Mesothelial cell of epicardium (in vitro differentiated cells): ENCODE measurements at places on chromosomes 3 and 15. TPM values are rescaled to one million over a fixed set of nuclear protein-coding genes. Genes with fewer than 3 reads are reported as not detected.
A peak's percentile ranks its signal among the peaks of the same experiment; 100 is the strongest.

DNA sequence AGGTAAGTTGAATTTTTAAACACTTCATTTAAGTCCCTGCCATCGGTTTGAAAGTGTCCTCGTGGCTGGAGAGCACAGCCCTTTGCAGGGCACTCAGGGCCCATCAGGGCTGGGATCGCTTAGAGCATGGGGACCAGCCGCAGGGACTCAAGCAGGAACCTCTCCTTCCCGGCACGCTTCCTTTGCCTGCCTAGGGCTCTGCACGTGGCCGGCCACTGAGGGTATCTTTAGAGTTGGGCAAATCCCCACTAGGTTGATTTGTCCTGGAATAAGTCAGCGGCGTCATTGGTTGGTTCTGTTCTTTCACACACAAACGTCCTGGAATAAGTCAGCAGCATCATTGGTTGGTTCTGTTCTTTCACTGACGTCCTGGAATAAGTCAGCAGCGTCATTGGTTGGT is 131.6 kb downstream of the OCA2 start:
- DNase-seq = no peak

The MCF2L2 gene
- total RNA-seq = 2.0 to 3.4 TPM (median 3.1 TPM) in 3 replicates

- DNase-seq = no peak
Measured at GRCh38 chr15:88631464-88632028, 7.3 kb upstream of the ISG20 start.

The CD80 gene
- 0.18 to 0.38 TPM in 2 of 3 replicates, not detected in the other for total RNA-seq

The TEX55 gene
- not detected in 3 replicates for total RNA-seq

GRCh38 chr3:160226026-160226907 is 1.0 kb downstream of the C3orf80 start:
- peak; percentile 43 for DNase-seq

DNA sequence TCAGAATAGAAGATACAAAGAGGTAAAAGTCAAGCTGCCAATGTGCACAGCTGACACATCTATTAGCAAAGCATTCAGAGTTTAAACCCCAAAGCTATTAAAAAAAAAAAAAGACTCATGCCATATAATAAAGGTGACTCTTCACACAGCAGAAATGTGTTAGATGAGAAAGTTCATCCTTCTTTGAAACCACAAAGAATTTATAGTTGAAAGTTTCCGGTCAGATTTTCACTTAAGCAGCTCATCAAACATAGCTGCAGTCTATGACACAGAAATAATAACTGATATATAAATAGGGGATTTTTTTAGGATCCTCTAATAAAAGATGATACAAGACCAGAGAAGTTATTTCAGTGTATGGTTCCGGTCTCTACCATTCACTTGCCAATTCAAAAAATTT is 76.6 kb downstream of the WWTR1 start:
- DNase-seq = no peak

GRCh38 chr3:54345847-54346375 is 223.6 kb downstream of the CACNA2D3 start:
- no peak for DNase-seq

DNA sequence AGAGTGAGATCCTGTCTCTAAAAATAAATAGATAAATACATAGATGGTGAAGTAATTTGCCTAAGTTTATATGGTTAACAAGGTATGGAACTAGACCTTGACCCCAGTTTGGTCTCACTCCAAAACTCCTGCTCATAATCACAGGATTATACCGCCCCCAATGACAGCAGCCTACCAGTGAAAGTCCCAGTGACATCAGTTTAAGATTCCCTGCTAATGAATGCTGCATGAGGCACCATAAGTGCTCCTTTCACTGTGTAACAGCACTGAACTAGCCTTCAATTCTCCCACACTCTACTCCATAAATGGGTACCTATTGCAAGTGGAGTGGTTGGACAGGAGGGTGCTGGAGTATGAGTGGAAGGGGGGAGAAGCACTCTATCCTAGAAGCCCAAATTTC is 23.7 kb upstream of the THSD4 start:
- no peak for DNase-seq

The ITPKA gene
- 0.55 to 0.80 TPM (median 0.79 TPM) in 3 replicates for total RNA-seq

The NDN gene
- total RNA-seq = 84.8 to 89.0 TPM (median 85.8 TPM) in 3 replicates

- no peak for DNase-seq
Measured at GRCh38 chr3:143000528-143000927, 842 bp upstream of the U2SURP start.

The CHRNB4 gene
- 2.2 to 3.2 TPM (median 2.8 TPM) in 3 replicates for total RNA-seq

GRCh38 chr3:138200424-138200823 is 13.3 kb downstream of the ARMC8 start:
- DNase-seq = no peak

The TGM4 gene
- 0.09 TPM in 1 of 3 replicates, not detected in the others for total RNA-seq

DNA sequence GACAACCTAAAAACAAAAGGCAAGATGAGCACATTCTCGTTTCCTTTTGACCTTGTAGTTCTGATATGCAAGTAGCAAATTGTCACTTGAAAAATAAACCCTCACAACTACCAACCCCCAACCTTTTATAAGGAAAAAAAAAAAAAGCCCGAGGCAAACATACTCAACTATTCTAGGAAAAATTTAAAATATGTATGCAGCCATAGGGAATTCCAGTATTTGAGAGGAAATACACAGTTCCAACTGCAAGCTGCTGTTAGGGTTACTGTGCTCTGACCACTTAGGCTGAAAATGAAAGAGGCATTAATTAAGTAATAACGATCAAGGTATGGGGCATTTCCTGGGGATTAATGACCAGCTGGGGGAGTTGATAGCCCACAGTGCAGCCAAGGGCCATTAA is 281.9 kb upstream of the DPH6 start:
- no peak for DNase-seq

GRCh38 chr3:56886314-56886713 is 84.6 kb upstream of the ARHGEF3 start:
- DNase-seq = no peak

DNA sequence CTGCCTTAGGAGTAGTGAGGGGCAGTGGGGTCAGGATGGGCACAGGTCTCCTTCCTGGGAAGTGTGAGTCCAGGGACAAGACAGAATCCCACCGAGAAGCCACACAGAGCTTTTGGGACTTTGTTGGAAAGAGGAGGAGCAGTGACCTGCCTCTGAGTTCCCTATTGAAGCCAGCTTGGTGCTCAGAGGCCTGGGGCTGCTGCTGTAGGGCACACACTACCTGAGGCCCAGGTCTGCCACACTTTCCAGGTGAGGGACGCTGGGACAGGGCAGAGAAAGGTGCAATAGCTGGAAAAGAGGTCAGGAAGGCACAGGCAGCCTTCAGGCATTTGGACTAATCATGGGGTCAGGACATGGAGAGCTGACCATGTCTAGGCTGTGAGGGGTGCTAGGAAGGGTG is 67.7 kb downstream of the SCN5A start:
- DNase-seq = no peak

- no peak for DNase-seq
Measured at GRCh38 chr3:161171113-161171512, 50.0 kb upstream of the NMD3 start.

DNA sequence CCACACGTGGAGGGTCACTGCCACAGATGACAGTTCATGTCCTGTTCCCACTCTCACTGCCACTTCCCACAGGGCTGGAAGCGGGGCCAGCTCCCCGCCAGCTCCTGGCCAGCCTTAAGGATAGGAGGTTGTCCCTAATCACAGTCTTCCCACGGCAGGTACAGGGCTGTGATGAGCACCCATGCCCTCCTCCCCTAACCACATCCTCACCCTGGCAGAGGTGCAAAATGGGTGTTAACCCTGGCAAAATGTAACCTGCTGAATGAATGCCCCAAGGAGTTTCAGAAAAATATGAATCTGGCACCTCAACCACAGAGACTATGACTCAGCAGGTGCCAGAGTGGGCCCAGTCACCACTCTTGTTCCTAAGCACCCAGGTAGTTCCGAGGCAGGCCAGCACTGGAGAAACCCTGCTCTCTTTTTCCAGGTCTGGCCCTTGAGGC is 185.1 kb upstream of the TPM1 start:
- no peak for DNase-seq

The ZNF860 gene
- total RNA-seq = 0.63 to 1.3 TPM (median 1.2 TPM) in 3 replicates

DNA sequence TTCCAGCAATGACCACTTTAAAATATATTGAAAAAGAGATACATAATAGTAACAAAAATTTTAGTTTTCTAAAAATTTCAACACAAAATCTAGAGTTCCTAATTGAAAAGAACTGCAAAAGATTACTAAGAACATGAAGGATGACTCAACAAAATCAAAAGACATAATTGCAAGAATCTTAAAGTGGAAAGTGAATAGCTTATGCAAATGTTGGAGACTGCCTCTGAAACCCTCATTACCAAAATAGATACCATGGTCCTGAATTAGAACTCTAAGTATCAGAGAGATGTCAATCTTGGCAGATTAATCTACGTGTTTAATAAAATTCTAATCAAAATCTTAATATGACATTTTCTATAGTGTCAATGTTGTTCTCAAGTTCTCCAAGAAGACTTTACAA is 60.7 kb upstream of the SGO1 start:
- no peak for DNase-seq

DNA sequence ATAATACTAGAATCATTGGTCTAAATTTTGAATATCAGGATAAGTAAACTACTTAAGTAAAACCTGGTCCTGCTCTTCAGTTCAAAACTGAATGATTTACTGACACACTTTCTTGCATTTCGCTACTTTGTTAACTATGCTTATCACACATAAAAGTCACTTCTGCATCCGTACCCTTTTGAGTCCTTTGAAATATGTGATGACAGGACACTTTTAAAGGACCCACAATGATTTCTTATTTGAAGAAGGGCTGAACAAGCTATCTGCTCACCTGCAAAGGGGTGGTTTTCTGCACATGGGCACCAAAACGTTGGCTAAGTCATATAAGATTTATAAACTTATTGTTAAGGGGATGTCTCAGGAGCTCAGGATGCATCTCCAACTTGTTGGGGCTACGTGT is 15.0 kb downstream of the GATM start:
- no peak for DNase-seq

The LARP6 gene
- total RNA-seq = 24.8 to 27.3 TPM (median 24.9 TPM) in 3 replicates

The KNL1 gene
- total RNA-seq = 7.4 to 9.3 TPM (median 8.8 TPM) in 3 replicates

GRCh38 chr15:89377842-89378295 is 43.2 kb upstream of the POLG start:
- no peak for DNase-seq

GRCh38 chr15:84668221-84668982 is 10.4 kb upstream of the NMB start:
- no peak for DNase-seq
